Endothelial cell of umbilical vein (primary cell): ENCODE measurements at places on chromosomes 2 and 18.

DNA sequence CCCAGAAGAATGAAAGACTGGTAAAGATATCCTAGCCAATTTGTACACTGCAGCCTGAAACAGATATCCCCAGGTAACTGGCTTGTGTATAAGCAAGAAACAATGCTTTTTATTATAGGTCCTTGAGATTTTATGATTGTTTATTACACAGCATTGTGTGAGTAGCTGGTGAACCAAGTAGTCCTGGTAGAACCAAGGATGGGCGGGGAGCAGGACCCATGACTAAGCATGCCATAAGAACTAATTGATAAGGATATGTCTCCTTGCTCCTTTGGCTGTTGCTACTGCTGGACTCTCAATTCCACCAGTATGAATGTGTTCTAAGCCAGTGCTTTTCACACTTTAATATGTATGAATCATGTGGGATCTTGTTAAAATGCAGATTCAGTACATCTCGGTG is 12.3 kb upstream of the ALMS1 start:
- no peak for DNase-seq

- DNase-seq = no peak
These were observed 9.7 kb upstream of the ATL2 start for GRCh38 chr2:38386821-38387220.

- no peak for DNase-seq
These were observed 35.9 kb downstream of the MYO1B start for GRCh38 chr2:191280834-191281756.

- no peak for DNase-seq
These were observed 39.2 kb downstream of the GNAL start for GRCh38 chr18:11728249-11728648.

DNA sequence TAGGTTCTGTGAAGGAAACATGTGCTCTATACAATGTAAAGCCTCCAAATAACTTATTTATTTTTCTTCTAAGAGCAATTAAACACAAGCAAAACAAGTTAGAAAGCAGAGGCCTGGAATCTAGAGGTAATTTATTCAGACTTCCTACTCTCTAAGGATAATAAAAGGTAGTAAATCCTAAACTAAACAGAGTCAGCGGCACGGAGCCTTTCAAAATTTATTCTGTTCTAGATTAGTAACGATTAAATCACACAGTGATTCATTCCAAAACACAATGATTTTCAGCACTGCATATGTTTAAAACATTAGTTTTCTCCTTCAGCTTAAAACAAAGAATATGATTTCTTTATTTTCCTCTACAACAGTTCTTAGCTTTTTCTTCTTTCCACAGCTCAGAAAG is 160.9 kb downstream of the FBXO15 start:
- DNase-seq = no peak

- no peak for DNase-seq
These were observed 101.5 kb upstream of the GPC1 start for GRCh38 chr2:240333985-240334384.

DNA sequence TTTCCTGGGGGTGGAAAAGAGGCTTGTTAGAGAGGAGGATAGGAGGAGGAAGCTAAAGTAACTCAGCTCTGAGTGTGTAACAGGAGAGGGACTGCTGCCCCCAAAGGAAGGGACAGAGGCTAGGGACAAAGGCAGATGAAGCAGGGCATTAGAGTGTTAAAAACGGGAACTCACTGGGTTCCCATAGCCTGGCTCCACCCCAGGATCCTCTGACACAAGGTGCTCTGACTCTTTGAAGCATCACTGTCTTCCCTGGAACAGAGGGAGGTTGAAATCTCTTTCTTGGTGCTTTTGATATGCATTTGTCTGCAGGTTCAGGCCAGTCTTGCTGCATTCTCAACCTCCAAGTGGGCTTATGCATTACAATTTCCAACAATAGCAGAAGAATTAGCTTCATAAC is 22.9 kb downstream of the IL36A start:
- no peak for DNase-seq

DNA sequence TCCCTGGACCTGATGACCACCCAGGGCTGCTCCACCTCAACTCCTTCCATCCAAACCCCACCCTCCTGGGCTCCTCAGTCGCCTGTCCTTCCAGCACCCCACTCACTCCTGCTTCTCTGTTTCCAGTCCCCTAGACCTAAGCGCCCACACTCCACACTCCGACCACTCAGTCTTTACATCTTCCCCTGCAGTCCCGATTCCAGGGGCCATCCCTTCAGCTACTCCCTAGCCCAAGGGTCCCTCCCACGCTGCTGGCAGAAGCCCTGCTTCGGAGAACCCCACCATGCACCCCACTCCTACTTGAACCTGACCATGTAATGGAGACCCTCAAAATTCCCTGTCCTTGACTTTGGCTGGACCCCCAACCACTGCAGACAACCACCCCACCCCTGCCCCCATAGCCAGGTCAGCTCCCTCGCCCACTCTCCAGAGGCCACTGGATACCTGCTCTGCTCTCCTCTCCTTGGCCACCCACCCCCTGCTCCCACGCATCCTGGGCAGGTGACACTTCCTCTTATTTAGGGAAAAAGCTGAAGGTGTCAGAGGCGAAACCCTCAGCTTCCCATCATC is 28.2 kb downstream of the EMX1 start:
- DNase-seq = no peak

DNA sequence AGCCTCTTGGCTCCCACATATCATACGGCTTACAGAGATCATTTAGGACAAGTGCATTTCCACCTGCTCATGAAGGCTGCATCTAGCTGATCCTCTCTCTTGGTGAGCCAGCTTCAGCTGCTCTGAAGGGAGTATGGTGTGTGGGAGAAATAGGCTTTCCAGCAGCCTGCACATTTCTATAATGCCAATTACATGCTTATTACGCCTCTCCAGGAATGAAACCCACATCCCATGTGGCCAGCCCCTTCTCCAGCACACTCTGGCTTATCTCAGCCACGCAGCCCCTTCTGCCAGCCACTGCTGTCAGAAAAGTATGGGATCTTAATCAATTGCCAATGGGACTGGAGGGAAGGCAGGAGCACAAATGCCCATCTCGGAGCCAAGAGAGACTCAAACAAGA is 117.5 kb downstream of the GALNT14 start:
- no peak for DNase-seq

DNA sequence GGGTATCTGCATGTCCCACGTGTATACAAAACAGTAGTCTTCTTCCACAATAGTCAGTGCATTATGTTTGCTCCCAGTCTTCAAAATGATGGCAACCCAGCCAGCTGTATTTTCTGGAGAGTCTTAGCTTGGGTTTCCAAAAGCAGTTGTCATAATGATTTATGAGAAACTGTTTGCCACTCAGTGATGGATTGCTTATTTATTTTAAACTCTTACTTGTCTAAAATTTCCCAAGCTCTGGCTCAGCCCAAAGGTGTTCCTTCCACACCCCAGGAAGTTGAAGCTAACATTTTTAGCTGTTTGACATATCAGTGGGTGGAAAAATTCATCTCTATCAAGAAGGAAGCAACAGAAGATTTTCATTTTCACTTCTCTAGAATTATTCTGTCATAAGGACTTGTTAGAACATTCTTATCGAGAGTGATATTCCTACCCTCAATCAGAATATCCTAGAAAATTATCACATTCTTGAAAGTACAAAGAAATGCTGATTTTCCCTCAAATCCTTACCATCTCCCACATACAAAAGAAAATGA is 78.8 kb downstream of the ASAP2 start:
- peak; percentile 29 for DNase-seq

DNA sequence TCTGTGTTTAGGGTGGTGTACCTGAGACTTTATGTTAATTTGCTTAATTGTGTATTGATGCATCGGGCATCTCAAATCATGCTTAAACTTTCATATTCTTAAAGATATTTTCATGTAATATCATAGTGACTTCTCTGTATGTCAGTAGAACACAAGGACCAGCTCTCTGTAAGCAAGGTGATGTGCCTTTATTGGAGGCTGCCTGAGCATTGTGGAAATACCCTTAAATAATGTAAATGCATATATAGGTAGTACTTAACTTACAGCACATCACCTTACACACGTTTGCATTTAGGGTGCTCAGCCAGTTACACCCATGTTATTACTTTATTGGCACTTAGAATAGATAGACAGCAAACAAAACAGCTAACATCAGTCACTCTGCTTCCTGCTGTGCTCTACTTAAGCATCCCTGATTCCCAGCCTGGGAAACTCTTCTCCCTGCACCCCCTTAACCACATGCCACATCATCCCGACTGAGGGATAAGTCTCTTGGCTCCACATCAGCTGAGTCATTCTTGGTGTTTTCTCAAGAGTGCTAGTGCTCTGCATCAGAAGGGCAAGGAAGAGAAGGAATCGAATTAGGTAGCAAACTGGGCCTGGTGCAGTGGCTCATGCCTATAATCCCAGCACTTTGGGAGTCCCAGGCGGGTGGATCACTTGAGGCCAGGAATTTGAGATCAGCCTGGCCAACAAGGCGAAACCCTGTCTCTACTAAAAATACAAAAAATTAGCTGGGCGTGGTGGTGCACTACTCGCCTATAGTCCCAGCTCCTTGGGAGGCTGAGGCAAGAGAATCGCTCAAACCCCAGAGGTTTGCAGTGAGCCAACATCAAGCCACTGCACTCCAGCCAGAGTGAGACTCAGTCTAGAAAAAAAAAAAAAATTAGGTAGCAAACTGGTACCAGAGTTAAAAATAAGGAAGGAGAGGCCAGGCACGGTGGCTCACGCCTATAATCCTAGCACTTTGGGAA is 108.7 kb downstream of the MAP3K20 start:
- DNase-seq = peak; percentile 76

GRCh38 chr2:150532879-150533278 is 45.4 kb upstream of the RND3 start:
- DNase-seq = no peak

DNA sequence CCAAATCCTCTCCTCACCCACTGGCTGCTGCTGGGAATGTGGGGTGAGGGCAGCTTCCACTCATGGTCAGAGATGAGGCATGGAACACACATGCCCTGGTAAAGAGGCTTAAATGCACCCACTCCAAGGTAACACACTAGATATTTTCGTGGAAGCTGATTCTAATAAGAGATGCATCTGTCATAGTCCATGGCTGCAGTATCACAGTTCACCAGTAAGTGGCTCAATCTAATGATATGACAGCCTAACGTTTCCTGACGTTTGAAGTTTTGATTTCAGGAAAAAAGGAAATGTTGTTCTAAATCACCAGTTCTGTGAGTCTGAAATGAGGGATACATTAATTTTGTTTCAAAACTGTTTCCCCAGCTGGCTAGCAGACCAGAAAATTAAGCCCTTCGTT is 38.2 kb downstream of the LCT start:
- DNase-seq = peak; percentile 15

- DNase-seq = no peak
These were observed 117.9 kb downstream of the FEZ2 start for GRCh38 chr2:36480028-36480427.

DNA sequence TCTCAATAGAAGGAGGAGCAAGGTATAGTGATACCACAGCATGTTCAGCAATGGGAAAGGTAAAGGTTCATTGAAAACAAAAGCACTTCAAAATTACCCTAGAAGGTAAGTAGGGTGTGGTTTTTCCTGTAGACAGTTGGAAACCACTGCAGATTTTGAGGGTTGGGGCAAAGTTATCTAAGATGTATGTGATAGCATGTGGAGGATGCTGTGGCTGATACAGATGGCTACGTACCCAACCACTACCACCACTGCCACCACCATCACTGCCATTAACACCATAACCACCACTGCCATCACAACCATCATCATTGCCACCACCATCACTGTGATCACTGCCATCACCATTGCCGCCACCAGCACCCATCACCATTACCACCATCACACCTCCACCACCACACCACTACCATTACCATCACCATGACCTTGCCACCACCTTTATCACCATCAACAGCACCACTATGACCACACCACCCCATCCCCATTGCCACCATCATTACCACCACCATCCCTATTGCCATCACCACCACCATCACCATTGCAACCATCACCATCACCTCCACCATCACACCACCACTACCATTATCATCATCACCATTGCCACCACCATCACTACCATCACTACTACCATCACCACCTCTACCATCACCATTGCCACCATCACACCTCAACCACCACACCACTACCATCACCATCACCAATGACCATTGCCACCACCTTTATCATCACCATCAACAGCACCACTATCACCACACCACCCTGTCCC is 3.7 kb downstream of the TMSB10 start:
- no peak for DNase-seq

GRCh38 chr2:239598732-239599090 is 197.9 kb upstream of the HDAC4 start:
- no peak for DNase-seq

DNA sequence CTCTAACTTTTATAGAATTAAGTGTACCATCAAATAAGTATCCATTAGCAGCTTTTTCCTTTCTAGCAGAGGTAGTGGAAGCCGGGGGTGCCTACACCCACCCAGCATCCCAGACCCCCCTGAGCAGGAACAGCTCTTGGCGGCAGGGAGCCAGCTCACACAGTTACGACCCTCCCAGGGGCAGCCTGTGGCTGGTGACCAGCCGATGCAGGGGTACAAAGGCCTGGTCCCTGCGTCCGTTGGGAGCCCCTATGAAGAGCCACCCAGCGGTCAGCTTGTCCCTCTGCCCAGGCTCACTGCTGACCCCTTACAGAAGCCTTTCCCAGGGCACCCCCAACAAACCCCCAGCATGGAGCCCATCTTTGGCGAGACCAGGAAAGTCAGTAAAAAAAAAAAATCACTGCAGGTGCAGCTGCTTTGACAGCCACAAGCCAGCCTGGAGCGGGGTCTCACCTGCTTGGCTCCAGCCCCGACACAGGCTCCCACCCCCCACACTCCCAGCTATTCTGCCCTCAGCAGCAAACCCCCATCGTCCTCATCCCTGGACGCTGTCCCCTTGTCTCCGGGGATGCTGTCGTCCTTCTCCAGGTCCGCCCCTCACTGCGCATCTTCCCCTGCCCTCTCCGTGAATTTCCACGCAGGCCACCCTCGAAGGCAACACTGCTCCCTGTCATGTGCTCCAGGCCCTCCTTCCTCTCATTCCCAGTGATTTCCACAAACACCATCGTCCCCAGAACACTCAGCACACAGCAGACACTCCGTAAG is 43.1 kb downstream of the GPC1 start:
- no peak for DNase-seq

- no peak for DNase-seq
These were observed 8.3 kb upstream of the RMC1 start for GRCh38 chr18:23494992-23495391.

DNA sequence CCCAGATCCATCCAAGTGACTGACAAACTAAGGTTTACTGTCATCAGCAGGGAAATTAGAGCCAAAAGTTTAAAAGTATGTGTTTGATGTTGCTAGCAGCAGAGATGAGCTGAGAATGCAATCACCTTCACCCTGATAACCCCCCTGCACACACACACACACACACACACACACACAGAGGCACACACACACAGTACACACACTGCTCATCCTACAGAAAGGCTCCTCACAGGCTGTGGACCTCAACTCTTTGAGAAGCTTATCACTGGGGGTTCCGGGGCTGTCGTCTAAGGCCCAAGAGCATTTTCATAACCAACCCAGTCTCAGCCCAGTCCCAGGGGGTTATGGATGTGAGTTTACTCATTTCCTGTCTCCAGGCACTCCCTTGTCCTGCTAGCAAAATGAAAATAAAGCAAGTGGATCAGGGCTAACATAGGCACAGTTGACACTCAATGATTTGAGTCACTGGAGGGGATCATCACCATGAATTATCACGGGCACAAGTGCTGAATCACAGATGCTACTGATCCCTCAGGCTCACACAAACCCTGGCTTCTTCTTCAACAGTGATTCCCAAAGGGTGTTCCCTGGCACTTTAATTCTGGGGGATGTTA is 76.6 kb downstream of the ALK start:
- no peak for DNase-seq
